MG63 (cell line): ENCODE measurements at places on chromosomes 7 and 10. TPM values are rescaled to one million over a fixed set of nuclear protein-coding genes. Genes with fewer than 3 reads are reported as not detected.

Gene ORAI2
- 24.3 and 27.1 TPM in 2 replicates for total RNA-seq

Gene FZD8
- 0.74 and 3.0 TPM in 2 replicates for total RNA-seq

Gene NAT16
- not detected in 2 replicates for total RNA-seq

Gene OR2A1
- not detected in 2 replicates for total RNA-seq

Gene HMX3
- 5.0 and 8.6 TPM in 2 replicates for total RNA-seq

Gene TRPV5
- total RNA-seq: not detected in 2 replicates

Gene MYPN
- 28.9 and 31.3 TPM in 2 replicates for total RNA-seq

Gene PTPN20
- not detected in 2 replicates for total RNA-seq

Gene COL28A1
- total RNA-seq: not detected in 2 replicates

Gene ICA1
- not detected in 2 replicates for total RNA-seq

Gene H2AZ2
- total RNA-seq: 352 and 425 TPM in 2 replicates

Gene SNCG
- 6.2 and 7.6 TPM in 2 replicates for total RNA-seq

Gene ABCA13
- total RNA-seq: not detected in 2 replicates

Gene SLC13A1
- not detected in 2 replicates for total RNA-seq

Gene SAP25
- not detected in 2 replicates for total RNA-seq

Gene SPDYE9
- total RNA-seq: not detected in 2 replicates

Gene AEBP1
- 36.8 and 45.8 TPM in 2 replicates for total RNA-seq

Gene DENND2A
- 25.4 and 32.4 TPM in 2 replicates for total RNA-seq

Gene ATG9B
- not detected in 2 replicates for total RNA-seq

Gene ZNF680
- total RNA-seq: 5.5 and 15.7 TPM in 2 replicates

Gene MARVELD1
- total RNA-seq: 47.5 and 63.5 TPM in 2 replicates

Gene SYT15B
- total RNA-seq: 0.26 and 1.1 TPM in 2 replicates

Gene HEPACAM2
- not detected in 2 replicates for total RNA-seq

Gene KEL
- not detected in 2 replicates for total RNA-seq

Gene VSTM2A
- total RNA-seq: not detected in 2 replicates

Gene OSBPL3
- total RNA-seq: 2.3 and 5.6 TPM in 2 replicates

Gene LRGUK
- total RNA-seq: not detected in 2 replicates

Gene LEP
- not detected in 2 replicates for total RNA-seq

Gene DEPP1
- 0.44 and 3.5 TPM in 2 replicates for total RNA-seq

Gene PGAM2
- not detected in 2 replicates for total RNA-seq

Gene JAKMIP3
- 0.07 and 0.99 TPM in 2 replicates for total RNA-seq

Gene BAIAP2L1
- 9.6 and 11.0 TPM in 2 replicates for total RNA-seq

Gene NEBL
- total RNA-seq: 0.03 and 0.07 TPM in 2 replicates

Gene HOXA6
- 0.82 and 5.1 TPM in 2 replicates for total RNA-seq

Gene HOXA13
- total RNA-seq: 0.30 and 1.5 TPM in 2 replicates

Gene SPDYE1
- not detected in 2 replicates for total RNA-seq

Gene AGAP6
- total RNA-seq: 1.2 and 1.6 TPM in 2 replicates

Gene SLC39A12
- 0.23 TPM in 1 of 2 replicates, not detected in the other for total RNA-seq

Gene FAM131B
- total RNA-seq: 0.63 and 0.84 TPM in 2 replicates

Gene OPN1SW
- not detected in 2 replicates for total RNA-seq

Gene SFR1
- total RNA-seq: 6.6 and 11.1 TPM in 2 replicates

Gene ZNF33B
- 4.2 and 5.1 TPM in 2 replicates for total RNA-seq

Gene GIMAP6
- total RNA-seq: not detected in 2 replicates

Gene LFNG
- total RNA-seq: 2.9 and 6.0 TPM in 2 replicates

Gene PCLO
- total RNA-seq: not detected in 2 replicates

Gene RPEL1
- total RNA-seq: 0.03 TPM in 1 of 2 replicates, not detected in the other

Gene PDE6C
- total RNA-seq: not detected in 2 replicates

Gene SPDYE5
- total RNA-seq: not detected in 2 replicates

Gene EPO
- total RNA-seq: not detected in 2 replicates

Gene RBP4
- 0.35 and 5.4 TPM in 2 replicates for total RNA-seq
